ENCODE measurements at places on chromosomes 4 and X.
A peak's percentile ranks its signal among the peaks of the same experiment; 100 is the strongest.

- no peak for DNase-seq
Measured at GRCh38 chr4:48722509-48723446, 57.3 kb downstream of the FRYL start.

DNA sequence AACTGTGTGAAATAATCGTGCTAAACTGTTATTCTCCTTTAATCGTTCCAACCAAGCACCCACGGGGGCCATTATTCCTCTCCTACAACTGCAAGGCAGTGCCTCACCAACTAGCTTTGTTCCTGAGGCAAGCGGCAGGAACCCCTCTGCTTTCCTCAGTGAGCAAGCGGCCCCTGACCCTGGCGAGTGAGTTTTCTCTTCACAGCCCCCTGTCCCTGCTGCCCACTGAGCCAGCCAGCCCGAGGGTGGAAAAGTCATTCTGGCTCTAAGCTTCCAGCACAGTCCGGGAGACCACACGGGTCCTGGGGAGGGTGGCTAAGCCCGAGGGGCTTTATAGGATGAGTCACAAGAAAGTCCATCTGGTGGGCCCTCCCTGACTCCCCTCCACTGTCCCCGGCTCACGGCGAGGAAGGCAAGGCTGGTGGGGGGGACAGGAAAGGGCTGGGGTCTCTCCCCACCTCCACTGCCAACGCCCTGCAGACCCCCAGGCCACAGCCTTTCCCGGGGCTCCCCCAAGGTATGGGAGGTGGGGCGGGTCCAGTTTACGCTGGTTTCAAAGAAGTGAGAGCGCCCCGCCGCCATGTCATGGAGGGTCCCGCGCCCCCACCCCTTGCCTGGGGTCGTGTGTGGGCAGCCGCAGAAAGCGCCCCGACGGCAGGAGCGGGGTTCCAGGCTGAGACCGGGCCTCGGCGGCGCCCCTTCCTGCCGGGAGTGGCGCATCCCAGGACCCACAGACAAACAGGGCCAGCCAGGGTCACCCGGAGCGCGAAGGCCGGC is 45.0 kb downstream of the CPLX1 start:
- DNase-seq, result no peak

DNA sequence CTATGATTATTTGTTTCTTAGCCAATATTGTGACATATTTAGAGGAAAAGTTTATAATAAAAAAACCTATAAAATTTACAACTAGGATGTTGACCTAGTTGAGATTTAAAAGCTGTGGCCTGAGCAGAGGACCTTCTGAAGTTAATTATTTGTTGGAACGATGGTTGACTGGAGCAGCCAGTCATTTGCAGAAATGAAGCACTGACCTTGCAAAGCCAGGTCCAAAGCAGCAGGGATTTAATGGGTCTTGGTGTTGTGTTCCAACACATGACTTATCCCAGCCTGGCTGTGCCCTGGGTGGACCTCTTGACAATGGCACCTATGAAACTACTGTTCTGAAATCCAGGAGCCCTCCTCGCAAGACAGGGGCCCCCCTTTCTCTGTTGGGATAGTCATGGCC is 235.2 kb downstream of the FRAS1 start:
- DNase-seq, result no peak

DNA sequence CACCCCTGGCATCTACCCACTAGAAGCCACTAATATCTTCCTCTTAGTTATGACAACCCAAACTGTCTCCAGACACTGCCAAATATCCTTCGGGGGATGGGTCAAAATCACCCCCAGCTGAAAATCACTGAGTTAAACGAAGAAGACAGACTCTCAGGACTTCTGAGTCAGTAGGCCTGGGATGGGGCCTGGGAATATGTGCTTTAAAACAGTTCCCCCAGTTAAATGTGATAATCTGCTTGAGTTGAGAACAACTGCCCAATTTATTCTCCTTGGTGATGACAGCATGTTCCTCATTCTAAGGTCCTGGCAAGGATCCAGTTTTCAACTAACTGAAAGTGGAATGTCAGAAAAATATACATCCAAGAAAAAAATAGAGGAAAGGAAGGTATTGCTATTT is 52.4 kb downstream of the CBLL2 start:
- no peak for DNase-seq

DNA sequence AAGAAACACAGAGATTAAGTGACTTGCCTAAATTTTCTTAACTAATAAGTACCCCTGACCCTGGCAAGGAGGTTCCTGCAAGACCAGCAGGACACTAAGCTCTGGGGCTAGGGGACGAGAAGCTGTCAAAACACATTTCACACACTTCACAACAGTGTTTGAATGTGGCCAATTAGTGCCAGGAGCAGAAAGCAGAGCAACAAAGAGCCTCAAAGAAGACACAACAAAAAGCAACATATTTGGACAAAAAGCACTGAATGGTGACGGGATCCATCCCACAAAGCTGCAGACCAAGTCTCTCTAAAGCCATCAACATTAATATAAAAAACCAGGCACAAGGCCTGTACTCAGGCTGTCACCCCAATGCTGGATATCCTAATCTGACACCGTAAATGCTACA is 361.9 kb upstream of the RASGEF1B start:
- DNase-seq, result no peak

DNA sequence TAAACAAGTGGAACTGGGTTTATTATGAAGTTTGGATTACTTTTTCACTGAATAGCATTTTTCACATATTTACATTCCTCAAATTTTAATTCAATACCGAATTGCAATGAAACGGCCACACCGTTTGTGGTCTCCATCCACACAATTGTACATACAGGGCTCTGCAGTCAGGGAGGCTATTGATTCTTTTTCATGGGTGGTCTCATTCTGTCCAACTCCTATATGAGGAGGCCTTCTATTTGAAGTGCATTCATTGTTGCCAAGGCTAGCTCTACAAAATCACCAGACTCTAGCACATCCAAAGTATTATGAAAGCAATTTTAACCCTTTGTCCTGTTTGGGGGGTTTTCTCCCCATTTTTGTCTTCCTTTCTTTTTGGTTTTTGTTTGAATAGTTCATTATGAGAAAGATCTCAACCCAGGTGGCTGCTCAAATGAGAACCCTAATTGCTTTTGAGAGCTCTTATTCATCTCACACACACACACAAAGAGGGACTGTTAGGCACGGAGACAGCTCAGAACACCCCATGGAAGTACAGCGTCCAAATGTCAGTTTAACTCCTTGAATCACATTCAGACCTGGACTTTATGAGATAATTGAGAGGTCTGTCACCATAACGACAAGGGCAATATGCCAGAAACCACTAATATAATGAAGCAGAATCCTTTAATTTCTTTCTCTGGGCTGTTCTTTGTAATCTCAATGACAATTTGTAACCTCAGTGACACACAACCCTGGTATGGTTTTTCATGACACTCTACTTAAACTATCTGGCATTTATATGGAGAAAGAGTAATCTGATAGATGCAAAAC is 79.4 kb downstream of the NLGN4X start:
- peak; percentile 35 for DNase-seq

DNA sequence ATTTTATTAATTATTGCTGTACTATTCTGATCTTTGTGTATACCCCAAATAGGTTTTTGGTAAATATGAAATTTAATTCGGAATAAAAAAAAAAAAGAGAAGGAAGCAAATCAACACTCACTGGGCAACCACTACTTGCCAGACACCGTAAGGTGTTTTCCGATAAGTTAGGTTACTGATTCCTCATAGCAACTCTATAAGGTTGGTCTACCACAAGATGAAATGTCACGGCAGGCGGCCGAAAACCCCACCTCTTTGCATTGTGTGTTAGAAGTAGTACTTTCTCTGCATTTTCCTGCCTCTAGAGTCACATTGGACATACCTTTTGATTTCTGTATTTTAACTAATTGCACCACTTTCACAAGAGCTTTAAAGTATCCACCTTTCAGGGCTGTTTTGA is 44.5 kb upstream of the RASGEF1B start:
- no peak for DNase-seq

- DNase-seq, result no peak
Measured at GRCh38 chrX:71978164-71978563, 67.5 kb downstream of the NHSL2 start.

- no peak for DNase-seq
Measured at GRCh38 chr4:127995776-127996175, 30.6 kb downstream of the ABHD18 start.

GRCh38 chr4:119663160-119663788 is 34.7 kb upstream of the PDE5A start:
- DNase-seq, result no peak

GRCh38 chrX:97401154-97401553 is 517.4 kb downstream of the RPA4 start:
- no peak for DNase-seq

GRCh38 chrX:54248309-54248708 is 65.3 kb upstream of the FAM120C start:
- DNase-seq, result peak; percentile 2

DNA sequence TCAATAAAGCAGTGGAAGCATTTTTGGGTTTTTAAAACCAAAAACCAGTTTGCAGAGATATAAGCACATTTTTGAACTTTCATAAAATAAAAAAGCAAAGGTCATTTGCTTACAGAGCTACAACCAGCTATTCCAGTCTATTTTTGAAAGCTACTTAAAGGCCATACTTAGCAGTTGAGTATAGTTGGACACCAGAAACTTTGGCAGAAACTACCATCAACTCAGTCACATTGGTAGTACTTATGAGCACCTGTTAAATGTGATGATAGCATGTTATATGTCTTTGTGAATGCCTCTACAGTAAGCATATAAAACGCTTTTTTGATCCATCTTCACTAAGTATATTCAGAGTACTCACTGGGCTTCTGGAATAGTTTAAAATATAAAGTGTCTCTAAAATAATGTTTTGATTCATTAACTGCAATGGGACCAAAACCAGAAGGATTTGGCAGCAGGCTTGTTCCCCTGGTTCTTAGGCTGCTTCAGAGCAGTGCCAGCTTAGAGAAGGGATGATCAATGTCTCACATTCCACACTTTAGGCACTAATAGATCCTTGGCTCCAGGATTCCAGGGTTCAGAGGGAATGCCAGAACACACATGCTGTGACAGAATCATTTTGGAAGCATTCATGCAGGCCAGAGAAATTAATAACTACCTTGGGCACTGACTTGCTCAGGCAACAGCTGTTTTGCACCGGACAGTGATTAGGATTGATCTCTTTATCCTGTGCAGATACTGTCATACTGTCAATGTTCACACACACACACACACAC is 103.9 kb downstream of the IQCM start:
- DNase-seq, result no peak

GRCh38 chr4:30720661-30721184 is 554 bp downstream of the PCDH7 start:
- peak; percentile 78 for DNase-seq

- no peak for DNase-seq
Measured at GRCh38 chr4:65386927-65387326, 283.4 kb downstream of the EPHA5 start.

DNA sequence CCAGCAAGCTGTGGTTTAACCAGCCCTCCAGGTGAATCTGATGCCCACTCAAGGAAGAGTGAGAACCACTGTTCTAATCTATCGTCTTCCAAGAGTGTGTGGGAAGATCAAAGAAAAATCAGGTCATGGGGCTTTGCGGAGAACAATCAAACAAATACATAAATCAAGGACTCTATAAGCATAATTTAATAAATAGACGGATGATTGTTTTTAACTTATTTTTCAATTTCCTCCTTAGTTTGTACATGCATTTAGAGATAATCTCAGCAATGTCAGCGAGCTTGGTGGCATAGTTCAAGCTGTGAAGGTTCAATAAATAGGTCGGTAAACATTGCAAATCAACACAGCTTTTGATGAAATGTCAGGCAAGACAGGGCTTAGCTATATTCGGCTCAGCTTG is 84.9 kb downstream of the DMD start:
- DNase-seq, result no peak

GRCh38 chrX:20066968-20067708 is 49.6 kb downstream of the MAP7D2 start:
- peak; percentile 11 for DNase-seq

GRCh38 chr4:140826701-140827027 is 70.5 kb upstream of the TBC1D9 start:
- DNase-seq, result no peak

GRCh38 chrX:44733931-44734330 is 109.9 kb upstream of the DUSP21 start:
- no peak for DNase-seq

DNA sequence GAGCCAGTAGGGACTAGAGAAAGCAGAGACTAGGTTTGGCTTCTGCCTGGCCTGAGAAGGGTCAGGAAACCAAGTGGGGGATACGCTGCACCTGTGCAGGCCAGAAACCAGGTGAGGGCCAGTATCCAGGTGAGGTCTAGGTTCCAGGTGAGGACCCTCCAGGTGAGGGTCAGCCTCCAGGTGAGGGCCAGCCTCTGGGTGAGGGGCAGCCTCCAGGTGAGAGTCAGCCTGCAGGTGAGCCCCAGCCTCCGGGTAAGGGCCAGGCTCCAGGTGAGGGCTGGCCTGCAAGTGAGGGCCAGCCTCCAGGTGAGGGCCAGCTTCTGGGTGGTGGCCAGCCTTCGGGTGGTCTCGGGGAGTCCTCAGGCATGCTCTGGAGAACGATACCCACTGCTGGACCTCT is 238.8 kb downstream of the USP46 start:
- DNase-seq, result no peak

GRCh38 chr4:111360906-111361305 is 738.0 kb upstream of the PITX2 start:
- no peak for DNase-seq

GRCh38 chrX:13511241-13511943 is 58.0 kb upstream of the EGFL6 start:
- no peak for DNase-seq

DNA sequence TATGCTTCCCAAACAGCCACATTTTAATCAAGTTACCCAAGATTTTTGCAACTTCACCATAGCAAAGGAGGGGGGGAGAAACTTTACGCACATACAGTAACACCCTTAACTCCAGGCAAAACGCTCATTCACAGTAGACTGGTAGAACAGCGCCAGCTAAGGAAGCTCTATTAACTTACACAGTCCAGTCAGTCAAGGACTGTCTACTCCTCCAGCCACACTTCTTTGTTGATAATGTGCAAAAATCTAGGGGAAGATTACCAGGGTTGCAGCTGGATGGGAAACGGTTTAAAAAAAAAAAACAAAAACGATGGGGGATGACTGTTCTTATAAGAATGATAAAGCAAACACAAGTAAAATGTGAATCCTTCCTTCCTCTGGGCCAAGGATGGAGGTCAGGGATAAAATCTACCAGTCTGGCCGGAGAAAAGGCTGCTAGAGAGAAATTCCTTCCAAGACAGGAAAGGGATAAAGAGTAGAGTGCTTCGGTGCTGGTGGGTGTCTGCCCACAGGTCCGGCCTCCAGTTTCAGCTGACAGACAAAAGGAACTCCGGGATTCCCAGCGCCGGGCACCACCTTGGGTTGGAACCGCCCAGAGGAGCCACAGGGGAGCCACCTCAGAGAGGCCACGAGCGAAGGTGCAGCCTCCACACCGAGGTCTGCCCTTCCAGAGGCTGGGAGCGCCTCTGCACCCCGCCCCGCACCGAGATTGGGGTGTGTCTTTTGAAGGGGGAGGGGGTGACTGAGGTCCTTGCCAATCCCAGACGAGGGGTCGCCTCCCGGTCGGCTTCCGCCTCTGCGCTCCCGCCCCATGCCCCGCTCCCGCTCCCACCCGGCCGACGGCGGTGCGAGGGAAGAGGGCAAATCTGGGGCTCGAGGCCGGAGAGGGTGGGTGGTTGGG is 811 bp downstream of the ANKRD50 start:
- peak; percentile 80 for DNase-seq
